Pancreas (tissue), 10 donors: ENCODE measurements at places on chromosomes 16 and 17. TPM values are rescaled to one million over a fixed set of nuclear protein-coding genes. Genes with fewer than 3 reads are reported as not detected.

The TBC1D26 gene
- not detected for polyA plus RNA-seq

The AHSP gene
- polyA plus RNA-seq = not detected

The UBE2I gene
- 42.0 TPM for polyA plus RNA-seq

The PGAP3 gene
- polyA plus RNA-seq = 34.7 TPM

The CIBAR2 gene
- not detected for polyA plus RNA-seq

The ARL5C gene
- 1.0 TPM for polyA plus RNA-seq
